ENCODE measurements at places on chromosomes 16 and 17. TPM values are rescaled to one million over a fixed set of nuclear protein-coding genes. Genes with fewer than 3 reads are reported as not detected.

Gene CLEC10A
- total RNA-seq, result 16.6 TPM

Gene LRRC75A
- 2.9 TPM for total RNA-seq

Gene KRT31
- total RNA-seq, result not detected

Gene ZNF19
- 2.9 TPM for total RNA-seq

Gene GSDMA
- total RNA-seq, result 1.3 TPM

Gene CCDC200
- total RNA-seq, result not detected

Gene DOC2B
- 27.1 TPM for total RNA-seq

Gene TBC1D3B
- total RNA-seq, result not detected

Gene CD68
- 132 TPM for total RNA-seq

Gene MYH11
- total RNA-seq, result 26.1 TPM

Gene ICAM2
- 52.0 TPM for total RNA-seq

Gene KRT20
- total RNA-seq, result not detected

Gene DNAAF8
- 0.44 TPM for total RNA-seq

Gene KRTAP16-1
- not detected for total RNA-seq

Gene KCNH6
- not detected for total RNA-seq

Gene SPSB3
- 51.5 TPM for total RNA-seq

Gene HOXB4
- total RNA-seq, result 2.0 TPM

Gene PCTP
- total RNA-seq, result 24.9 TPM

Gene SETD6
- total RNA-seq, result 14.6 TPM

Gene SOX9
- total RNA-seq, result 2.4 TPM

Gene VKORC1
- total RNA-seq, result 129 TPM

Gene MAF
- 47.7 TPM for total RNA-seq

Gene KCNH4
- total RNA-seq, result 0.16 TPM

Gene SCARF1
- total RNA-seq, result 39.2 TPM

Gene MYLK3
- total RNA-seq, result 2.6 TPM

Gene C16orf74
- not detected for total RNA-seq

Gene CES4A
- 5.4 TPM for total RNA-seq

Gene FOXN1
- total RNA-seq, result not detected

Gene MEIOB
- total RNA-seq, result not detected

Gene GLIS2
- 2.1 TPM for total RNA-seq

Gene KRT36
- not detected for total RNA-seq
